Activated CD4-positive, alpha-beta T cell treated with anti-CD3 and anti-CD28 coated beads, Interleukin-2, Interleukin-4, amounts not matched to agents 100 ng/mL and 50 ng/mL, durations not matched to agents 16 hours and 8 hours (primary cell): ENCODE measurements at places on chromosomes 1 and 21.
A peak's percentile ranks its signal among the peaks of the same experiment; 100 is the strongest.

- DNase-seq = no peak
Observed at GRCh38 chr1:65434255-65434654, 13.8 kb downstream of the LEPR start.

DNA sequence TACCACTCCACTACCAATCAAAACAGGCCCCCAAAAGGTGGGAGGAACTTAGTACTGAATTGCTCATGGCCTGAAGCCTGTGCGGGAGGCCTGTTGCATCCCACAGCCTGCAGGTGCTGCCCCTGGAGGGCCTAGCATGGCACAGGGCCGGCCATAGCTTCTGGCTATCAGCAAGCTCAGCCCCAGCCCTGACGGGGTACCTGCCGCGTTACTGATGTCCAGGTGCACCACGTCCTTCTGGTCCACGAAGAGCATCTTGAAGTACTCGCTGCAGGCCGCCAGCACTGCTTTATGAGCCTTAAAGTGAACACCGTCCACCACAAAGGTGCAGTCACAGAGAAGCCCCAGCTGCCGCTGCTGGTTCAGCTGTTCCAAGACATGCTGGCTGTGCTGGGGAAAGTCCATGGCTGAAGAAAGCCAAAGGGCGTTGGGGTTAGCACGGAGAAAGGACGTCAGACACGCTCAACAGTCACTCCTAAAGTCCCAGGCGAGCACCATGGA lies 27.8 kb downstream of the ZBTB17 start:
- no peak for DNase-seq

- DNase-seq = peak; percentile 41
Observed at GRCh38 chr1:7218210-7218832, 433.1 kb downstream of the CAMTA1 start.

GRCh38 chr1:52533713-52534112 lies 19.2 kb downstream of the TUT4 start:
- no peak for DNase-seq

- no peak for DNase-seq
Observed at GRCh38 chr21:25496825-25497482, 110.3 kb downstream of the MRPL39 start.

DNA sequence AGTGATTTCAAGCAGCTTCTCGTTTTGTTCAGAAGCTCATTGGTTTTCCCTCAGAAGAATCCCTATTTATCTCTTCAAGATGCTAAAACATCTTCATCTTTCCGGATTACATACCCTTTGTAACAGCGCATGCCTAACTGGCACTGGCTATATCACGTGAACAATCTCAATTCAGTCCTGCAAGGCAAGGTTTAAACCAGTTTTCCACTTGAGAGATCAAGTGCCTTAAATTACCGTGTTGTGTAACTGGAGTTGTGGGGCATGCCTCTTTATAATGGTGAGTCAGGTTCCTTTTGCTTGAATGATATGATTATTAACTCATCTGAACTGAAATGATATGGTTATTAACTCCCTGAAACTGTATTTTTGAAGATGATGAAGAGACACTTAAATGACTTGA lies 11.0 kb upstream of the ZFP69B start:
- DNase-seq = no peak

DNA sequence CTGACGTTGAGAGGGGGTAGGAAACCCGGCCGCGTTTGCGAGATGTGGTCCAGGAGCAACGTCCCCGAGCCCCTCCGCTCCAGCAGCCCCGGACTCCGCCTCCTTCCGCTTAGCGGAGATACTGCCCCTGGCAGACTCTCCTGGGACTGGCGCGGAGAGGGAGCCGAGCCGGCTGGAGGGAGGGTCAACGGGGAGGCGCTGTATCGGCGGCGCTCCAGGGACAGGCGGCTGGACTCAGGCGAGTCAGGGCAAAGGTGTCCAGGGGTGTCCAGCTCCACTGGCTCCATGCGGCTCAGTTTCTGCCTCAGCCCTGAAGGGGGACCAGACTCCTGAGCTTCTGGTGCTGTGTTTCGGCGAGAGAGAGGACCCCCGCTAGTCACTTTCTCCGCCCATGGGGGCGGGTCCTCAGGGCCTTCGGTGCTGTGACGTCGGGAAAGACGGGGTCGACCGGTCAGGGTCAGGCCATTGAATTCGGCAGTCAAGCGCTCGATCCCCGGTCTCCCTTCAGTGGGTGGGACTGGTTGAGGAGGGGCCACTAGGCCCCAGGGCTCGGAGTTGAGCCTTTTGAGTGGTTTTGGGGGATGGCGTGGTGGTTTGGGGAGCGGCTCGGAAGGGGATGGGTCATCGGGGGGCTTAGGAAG lies 2.8 kb upstream of the LIX1L start:
- no peak for DNase-seq

GRCh38 chr21:34598931-34599400 lies 15.9 kb downstream of the RCAN1 start:
- no peak for DNase-seq
